ENCODE measurements at places on chromosomes 7 and 10.

DNA sequence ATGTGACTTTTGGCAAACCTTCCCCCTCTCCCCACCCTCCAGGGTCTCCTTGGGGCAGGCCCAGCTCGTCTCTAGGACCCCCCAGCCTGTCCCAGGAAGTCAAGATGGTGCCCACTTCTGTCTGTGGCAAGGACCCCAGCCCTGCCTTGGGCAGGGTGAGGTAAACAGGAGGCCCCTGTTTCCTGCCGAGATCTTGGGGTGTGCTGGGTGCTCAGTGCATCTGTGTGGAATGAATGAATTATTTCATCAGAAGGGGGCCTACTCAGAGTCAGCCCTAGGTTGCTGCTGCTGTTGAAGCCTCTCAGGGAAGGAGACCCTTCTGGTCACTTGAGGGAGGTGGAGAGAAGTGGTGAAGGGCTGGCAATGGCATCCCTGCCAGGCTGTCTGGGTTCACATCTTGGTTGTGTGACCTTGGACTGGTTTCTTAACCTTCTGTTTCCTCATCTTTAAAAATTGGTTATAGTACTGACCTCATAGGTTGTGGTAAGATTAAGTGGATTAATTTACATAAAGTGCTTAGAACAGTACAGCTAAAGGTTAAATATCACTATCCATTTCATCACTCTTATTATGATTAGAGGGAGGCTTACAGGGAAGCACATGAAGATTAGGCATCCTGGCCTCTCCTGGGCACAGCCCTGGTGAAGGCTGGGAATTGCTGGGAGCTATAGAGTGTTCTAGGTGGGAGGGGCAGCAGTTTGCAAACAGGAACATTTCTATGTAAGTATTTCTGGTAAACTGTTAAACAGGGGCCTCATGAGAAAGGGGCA, 67.7 kb downstream of the ZMIZ1 start:
- DNase-seq, result no peak

DNA sequence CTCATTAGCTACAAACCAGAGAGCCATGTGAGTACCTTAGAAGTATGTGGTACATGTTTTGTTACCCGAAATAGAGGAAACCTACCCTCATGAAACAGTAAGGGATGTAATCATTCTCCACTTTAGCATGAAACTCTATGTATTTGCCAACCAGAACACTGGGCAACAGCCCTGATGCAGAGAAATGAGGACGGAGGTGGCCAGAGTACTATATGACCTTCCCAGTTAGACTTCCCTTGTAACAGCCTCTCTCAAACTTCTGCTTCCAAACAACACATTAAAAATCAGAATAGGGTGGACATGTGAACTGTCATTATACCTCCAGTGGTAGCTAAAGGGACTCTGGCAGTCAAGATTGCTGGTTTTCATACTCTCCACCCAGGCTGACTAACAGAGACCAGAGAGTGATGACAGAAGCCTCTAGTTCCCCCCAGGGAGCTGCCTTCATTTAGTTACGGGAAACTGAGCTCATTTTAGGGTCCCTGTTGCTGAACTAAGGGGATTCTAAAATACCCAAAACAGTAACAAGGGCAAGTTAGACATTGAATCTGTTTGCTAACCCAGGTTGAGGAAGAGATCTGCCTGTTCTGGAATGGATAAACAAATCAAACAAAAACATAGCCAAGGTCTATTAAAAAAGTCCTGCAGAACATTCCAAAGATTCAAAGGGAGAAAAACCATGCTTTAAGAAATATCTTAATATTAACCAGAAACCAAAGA, 83.1 kb downstream of the VPS41 start:
- DNase-seq, result no peak

- no peak for DNase-seq
Measured at GRCh38 chr10:789831-790701, 100.6 kb upstream of the DIP2C start.

DNA sequence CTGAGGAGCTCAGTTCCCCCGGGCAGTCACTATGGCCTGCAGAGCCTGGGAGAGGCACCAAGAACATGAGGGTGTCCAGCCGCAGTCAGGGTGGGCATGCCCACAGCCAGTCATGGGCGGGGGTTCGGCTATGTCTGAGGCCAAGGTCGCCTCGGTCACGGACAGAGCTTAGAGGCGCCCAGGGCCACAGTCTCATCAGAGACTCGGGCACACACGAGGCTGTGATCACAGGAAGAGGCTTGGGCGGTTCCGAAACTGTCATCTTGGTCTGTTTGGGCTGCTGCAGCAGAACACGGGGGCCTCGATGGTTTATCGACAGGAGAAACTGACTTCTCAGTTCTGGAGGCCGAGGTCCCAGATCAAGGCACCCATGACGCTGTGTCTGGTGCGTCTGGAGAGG, 9.7 kb downstream of the ADGRA1 start:
- no peak for DNase-seq

DNA sequence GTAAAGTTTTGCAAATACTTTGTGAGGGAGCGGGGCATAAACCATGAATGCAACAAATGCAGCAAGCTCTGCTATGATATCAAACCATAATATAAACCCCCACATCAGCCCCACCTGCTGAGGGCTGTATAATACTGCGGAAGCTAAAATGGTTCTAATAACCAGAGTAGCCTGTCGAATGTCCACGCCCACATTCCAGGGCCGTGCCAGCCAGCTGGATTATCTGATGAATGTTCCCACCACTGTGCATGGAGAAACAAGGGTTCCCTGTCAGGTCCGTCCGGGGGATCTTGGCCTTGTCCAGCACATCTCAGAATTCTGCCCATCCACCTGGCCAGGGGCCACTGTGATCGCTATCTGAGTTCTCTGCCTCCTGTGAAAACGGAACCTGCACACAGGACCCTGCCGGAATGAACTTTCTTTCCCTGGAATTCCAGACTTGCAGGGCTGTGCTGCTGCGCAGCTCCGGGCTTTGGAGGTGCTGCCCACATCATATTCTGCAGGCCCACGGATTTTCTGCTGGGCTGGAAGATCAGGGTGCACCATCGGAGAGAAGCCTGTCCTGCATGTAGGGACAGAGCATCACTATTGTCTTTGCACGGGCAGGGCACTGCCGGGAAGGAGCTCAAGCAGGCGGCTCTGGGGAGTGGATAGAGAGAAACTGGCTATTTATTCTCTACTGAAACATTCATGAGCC, 77.0 kb upstream of the GNA12 start:
- no peak for DNase-seq

- DNase-seq, result no peak
Measured at GRCh38 chr10:22690614-22691431, 23.6 kb downstream of the PIP4K2A start.

DNA sequence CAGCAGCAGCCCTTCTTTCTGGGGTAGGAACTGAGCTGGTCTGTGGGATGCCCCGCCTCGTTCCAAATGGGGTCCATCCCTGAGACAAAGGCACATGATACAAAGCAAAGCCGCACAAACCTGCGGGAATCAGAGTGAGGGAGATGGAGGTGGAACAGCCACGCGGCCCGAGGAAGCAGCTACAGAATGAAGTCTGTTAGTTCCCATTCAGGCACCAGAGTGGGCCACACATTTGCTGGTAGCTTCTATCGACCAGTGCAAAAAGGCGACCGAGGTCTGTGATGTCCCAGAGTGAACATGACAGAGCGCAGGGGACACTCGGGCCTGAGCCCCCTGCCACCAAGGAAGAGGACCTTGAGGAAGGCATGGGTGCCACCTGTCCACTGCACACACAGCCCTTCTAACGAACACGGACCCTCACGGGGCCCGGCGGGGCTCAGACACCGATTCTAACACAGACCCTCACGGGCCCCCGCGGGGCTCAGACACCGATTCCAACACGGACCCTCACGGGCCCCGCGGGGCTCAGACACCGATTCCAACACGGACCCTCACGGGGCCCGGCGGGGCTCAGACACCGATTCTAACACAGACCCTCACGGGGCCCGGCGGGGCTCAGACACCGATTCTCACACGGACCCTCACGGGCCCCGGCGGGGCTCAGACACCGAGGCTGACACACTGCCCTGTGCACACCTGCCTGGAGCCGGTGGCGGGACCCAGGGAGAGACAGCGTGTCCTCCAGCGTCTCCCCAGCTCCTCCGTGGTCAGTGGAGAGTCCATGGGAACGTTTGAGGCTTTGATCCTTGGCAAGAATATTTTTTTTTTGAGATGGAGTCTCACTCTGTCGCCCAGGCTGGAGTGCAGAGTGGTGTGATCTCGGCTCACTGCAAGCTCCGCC, 32.8 kb upstream of the FAM20C start:
- no peak for DNase-seq

DNA sequence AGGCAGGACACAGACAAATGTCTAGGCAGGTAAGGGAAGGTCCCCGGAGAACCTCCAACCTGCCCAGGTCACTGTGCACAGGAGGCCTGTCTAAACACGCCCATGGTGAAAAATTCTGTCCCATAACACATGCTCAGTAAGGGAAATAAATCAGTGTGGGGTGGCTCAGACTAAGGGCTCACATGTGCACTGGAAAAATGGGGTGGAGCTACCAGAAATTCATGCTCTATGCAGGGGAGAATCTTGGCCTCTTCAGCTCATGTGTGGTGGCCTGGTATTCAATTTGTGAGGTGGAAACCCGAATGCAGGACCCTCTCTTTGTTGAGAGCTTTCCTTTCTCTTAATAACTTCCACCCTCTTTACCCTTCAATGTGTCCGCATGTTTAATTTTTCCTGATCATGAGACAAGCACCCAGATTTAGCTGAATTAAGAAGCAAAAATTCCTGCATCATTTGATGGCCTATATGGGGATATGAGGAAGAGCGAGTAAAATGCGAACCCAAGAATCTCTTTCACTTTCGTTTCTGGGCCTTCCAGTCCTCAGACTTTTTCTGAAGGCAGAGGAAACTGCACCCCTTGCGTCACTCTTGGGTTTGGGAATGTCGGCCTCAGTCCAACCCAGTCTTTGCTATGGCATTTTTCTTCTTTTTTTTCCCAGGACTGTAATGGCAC, 163.2 kb downstream of the DGKB start:
- DNase-seq, result no peak

GRCh38 chr7:12327922-12328321, 75.7 kb downstream of the VWDE start:
- DNase-seq, result peak; percentile 16

DNA sequence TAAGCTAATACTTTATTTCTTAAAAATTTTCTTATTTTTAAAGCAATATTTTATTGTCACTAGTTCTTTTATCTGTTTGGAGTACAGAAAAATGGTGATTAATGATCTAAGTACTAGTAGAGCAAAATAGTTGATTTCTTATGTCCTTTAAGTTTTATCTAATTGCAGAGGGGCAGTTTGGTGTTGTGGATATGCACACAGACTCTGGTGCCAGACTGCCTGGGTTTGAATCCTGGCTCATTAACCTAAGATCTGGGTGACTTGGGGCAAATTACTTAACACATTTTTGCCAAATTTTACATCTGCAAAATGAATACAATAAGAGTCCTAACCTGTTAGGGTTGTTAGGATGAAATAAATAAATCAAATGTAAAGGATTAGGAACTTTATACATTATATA, 10.7 kb upstream of the PRPS1L1 start:
- no peak for DNase-seq

DNA sequence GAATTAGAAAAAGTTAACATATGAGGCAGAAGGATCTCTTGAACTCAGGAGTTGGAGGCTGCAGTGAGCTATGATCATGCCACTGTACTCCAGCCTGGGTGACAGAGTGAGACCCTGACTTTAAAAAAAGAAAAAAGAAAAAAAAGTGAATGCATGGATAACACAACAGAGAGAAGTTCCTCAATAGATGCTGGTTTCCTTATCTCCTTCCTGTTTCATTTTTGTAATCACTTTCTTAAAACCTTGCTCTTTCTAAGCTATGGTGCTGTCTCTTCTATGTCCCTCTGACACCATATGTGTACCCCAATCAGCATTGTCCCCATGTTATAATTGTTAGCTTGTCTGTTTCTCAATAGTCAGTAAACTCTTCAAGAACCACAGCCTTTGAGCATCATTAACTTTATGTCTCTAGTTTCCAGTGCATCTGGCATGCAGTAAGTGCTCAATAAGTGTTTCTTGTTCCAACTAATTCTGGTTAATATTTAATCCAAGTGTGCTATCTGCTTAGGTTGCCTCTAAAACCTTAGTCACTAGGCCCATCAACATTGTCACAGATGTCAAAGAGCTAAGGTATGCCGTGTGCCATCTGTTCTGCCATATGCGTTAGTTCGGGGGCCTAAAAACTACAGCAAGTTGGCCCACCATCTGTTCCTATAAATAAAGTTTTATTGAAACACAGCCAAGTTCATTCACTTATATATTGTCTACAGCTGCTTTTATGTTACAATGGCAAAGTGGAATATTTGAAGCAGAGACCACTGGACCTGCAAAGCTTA, 36.2 kb downstream of the MPP7 start:
- no peak for DNase-seq

DNA sequence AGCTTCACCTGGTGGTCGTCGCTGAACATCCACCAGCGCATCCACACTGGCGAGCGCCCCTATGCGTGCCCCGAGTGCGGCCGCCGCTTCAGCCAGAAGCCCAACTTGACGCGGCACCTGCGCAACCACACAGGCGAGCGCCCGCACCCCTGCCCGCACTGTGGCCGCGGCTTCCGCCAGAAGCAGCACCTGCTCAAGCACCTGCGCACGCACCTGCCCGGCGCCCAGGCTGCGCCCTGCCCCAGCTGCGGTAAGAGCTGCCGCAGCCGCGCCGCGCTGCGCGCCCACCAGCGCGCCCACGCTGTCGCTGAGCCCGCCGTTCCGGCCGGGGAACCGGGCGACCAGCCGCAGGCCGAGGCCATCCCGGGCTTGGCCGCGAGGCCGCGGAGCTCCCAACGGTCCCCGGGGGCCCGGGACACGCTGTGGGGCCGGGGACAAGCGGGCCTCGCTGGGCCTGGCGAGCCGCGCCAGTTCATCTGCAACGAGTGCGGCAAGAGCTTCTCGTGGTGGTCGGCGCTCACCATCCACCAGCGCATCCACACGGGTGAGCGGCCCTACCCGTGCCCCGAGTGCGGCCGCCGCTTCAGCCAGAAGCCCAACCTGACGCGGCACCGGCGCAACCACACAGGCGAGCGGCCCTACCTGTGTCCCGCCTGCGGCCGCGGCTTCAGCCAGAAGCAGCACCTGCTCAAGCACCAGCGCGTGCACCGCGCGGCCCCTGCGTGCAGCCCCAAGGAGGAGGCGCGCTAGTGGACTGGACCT, 18.4 kb downstream of the ZNF775 start:
- no peak for DNase-seq

DNA sequence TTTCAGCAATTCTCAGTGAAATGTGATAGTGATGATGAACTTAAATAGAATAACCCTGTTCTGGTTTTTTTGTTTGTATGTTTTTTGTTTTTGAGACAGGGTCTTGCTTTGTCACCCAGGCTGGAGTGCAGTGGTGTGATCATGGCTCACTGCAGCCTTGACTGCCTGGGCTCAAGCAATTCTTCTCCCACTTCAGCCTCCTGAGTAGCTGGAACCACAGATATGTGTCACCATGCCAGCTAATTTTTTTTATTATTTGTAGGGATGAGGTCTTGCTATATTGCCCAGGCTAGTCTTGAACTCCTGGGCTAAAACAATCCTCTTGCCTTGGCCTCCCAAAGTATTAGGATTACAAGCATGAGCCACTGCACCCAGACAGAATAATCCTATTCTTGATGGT, 14.3 kb upstream of the COL17A1 start:
- DNase-seq, result no peak

DNA sequence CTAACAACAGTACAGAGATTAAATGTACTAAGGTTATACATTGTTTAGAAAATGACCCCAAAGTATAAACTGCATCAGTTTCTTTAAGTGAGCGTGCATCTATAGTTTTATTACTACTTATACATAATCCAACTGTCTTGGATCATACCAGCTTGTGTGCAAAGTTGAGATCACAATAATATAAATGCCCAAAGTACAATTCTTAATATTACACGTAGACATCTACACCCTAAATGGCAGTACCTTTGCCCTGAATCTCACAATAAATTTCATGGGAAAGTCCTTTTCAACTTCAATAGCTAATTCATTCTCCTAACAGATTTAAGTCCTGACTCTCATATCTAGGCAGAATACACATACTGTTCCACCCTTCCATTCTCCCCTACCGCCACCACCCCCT, 11.8 kb downstream of the SCIN start:
- no peak for DNase-seq
